ENCODE measurements at places on chromosomes 1 and 21. TPM values are rescaled to one million over a fixed set of nuclear protein-coding genes. Genes with fewer than 3 reads are reported as not detected.

GRCh38 chr1:161066694-161067093, 3.0 kb downstream of the ARHGAP30 start:
- no peak for DNase-seq

Gene LCA5L
- total RNA-seq = 2.6 TPM

DNA sequence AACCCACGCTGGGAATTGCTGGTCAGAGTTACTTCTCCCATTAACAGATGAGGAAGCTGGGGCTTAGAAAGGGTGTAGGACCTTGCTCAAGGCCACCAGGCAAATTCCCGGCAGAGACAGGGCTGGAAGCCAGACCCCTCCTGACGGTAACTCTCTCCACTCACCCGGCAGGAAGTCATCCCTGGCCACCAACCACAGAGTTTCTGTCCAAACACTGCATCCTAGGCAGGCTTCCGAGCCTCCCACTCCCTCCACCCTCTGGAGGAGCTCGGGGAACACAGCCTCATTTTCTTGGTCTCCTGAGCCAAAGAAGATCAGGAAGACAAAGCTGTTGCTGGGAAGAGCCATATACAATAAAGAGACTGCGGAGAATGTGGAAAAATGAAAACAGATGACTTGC, 25.0 kb upstream of the ZNF436 start:
- DNase-seq = no peak

Gene TCP10L
- total RNA-seq = not detected

- no peak for DNase-seq
These were observed 5.7 kb upstream of the SELENON start for GRCh38 chr1:25794325-25794724.

DNA sequence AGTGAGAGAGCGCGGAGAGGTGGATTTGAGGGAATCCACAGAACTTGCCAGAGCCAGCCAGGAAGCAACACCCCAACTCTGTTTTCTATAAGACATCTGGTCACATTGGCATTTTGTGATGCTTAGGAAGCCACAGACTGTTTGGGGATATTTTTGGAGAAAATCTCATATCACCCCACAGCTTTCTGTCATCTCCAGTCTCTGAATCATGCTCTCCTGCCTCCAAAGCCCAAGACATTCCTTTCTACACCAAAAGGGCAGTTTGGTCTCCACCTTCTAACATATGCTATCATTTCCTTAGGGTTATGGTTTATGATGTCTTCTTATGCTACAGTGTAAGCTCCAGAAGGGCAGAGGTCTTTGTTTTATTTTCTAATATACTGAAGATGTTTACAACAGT, 14.4 kb upstream of the BCL10 start:
- DNase-seq = no peak

Gene IL23R
- not detected for total RNA-seq

- DNase-seq = no peak
These were observed at the start of gene RCAN3 for GRCh38 chr1:24502709-24503058. TSS of gene RCAN3 (plus strand) at chr1:24502836. CDS start at chr1:24514373, 11,537 bp downstream.

Gene TINAGL1
- total RNA-seq = 207 TPM

GRCh38 chr1:173779936-173780335, 44.5 kb upstream of the DARS2 start:
- DNase-seq = no peak

Gene OBSCN
- 26.0 TPM for total RNA-seq

DNA sequence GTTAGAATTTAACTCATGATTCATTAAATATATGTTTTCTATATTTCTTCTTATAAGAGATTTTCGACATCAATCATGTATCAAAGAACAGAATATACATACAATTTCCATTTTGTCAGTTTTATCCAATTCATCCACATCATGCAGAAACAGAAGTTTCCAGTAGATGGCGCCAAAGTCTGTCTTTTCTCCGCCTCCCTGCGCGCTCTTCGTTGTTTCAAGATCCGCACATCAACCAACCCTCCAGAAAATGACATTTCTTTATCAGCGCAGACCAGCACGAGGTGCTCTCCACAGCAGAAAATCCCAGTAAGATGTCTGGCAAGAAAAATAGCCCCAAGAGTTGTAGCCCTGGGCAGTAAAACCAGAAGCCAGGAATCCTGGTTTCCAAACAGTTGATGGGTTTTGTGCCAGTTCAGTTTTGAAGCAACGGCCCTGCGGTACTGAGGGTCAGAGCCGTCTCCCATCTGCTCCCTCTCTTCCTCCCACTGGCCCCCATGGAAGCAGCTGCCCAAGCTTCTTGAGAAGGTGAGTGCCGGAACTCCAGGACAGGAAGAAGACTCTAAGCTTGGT, 38.6 kb upstream of the GPR137B start:
- DNase-seq = no peak

DNA sequence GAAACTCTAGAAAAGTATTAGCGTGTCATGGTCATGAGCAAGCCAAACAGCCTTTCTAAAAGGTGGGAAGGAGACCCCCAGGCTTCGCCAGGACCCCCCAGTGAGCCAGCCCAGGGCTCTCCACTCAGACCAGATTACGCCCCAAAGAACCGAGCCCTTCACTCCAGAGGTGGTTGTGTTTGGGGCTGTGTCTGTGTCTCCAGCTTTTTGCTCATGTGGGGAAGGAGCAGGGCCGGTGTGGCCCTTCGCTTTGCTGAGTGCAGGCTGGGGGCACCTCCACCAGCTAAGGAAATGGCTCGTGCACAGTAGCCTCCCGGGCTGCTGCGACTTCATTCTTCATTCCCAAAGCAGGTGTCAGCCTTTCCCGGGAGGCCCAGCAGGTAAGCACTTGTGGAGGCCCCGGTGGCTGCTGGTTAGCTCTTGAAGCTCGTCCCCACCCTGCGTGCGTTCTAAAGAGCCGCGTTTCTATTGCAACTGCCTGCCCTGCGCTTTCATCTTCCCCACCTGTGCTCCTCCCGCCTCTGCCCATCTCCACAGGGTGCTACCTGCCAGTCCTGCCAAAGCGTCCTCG, 531 bp downstream of the TSPEAR start:
- peak; percentile 13 for DNase-seq

Gene SERTAD4
- total RNA-seq = 2.7 TPM

GRCh38 chr1:52268372-52268771, 97.6 kb downstream of the CC2D1B start:
- DNase-seq = no peak

DNA sequence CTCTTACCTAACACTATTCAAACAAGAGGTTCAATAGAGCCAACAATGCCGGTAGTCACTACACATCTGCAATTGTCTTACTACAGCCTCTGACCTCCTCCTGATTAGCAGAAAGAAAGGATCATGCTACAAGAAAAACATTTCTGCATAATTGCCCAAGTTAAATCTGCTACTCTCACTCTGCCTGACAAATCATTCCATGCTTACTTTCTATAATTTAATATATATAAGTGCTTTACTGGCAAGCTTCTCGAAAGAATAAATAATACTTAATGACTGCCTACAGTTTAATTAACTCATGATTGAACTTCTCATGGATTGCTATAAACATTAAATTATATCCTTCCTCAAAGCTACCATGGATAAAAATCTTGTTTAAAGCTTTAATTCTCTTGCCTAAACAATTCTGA, 156.0 kb downstream of the SLC45A1 start:
- no peak for DNase-seq

DNA sequence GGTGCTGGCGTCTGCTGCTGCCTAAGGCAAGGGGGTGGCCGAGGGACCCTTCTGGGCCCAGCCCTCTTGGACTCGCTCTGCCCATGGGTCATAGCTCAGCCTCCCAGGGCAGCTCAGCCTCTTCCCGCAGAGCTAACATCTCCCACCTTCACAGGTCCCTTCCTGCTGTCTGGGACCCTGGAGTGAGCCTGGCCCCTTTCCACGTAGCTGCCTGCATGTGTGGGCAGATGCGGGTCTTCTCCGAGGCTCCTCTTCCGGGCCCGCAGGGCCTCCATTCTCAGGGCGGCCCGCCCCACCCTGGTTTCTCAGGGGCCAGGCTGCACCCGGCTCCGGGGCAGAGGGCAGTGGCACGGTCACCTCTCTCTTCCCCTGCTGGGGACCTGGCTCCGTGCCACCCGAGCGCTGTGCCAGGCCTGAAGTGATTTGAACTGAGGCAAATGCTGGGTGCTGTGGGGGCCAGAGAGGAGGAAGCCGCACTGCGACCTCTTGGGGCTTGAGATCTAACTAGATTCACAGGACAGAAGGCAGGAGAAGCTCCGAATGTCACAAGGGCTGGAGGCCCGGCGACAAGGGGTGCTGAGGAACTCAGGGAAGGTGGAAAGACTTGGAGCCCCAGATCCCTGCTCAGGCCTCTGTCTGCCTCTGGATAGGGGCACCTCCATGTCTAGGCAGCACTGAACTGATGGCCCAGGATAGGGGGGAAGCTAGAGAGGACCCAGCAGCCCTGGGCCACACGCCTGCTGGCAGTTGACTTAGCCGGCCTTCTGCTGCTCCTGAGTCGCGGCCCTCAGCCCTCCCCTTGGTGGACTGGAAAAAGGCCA, 40.7 kb downstream of the COQ8A start:
- DNase-seq = no peak

GRCh38 chr1:64080941-64081562, 122.4 kb upstream of the UBE2U start:
- no peak for DNase-seq

DNA sequence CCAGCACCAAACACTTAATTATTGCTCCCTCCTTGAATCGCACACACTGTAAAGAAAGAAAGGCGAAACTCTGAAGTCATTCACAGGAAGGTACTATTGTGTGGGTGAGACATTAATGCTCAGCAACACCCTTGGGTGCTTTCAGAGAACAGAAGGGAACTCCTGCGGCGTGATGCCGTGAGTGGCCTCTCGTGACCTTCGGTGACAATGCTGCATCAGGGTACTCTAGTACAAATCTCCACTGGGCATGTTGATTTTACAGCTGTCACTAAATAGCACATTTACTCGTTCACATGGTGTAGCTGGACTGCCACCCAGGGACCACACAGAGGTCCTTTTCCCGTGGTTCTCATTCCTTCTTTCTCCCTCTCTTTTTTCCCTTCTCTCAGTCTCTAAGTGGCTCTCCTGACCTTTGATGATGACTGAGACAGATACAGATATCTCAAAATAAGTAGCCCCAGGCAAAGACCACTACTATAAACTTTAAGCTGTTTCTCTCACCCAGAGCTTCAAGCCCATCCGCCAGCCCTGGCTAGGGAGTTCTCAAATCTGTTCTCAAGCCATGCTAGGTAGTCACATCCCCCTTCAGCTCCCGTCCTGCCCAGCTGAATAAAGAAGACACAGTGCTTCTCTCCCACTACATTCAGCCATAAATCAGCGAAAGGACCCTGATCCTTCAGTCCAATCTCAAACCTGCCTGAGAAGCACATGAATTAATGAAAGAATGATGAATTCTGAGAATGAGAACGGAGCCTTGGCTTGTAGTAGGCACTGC, 223.4 kb upstream of the FMN2 start:
- no peak for DNase-seq

Gene MAEL
- total RNA-seq = 0.37 TPM

DNA sequence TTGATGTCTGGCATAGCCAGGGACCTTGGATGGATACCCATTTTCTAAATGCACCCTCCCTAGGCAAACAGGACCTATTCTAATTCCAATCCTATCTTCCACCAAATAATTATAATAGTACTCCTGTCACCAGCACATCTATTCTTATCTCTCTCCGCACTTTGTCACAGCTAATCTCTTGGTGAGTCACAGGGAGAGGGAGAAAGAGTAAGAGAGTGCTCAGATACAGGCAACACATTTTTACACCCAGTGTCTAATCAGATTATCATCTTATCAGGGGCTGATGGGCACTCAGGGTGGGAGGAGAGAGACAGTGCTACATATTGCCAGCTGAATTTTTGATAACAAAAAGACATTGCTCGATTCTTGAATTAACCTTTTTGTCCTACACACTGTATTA, 275.0 kb upstream of the BEND5 start:
- no peak for DNase-seq

DNA sequence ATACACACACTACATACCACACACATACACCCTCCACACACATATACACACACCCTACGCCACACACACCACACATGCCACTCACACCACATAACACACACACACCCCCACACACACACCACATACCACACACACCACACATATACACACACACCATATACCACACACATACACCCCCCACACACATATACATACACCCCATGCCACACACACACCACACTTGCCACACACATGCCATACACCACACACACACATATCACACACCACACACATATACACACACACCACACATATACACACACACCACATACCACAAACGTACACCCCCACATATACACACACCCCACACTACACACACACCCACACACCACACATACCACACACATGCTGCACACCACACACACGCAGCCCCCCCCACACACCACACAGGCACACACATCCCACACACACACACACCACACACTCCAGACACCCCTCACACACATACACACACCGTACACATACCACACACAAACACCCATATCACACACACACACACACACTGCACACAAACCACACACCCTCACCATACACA, 76.7 kb upstream of the TMPRSS2 start:
- no peak for DNase-seq

DNA sequence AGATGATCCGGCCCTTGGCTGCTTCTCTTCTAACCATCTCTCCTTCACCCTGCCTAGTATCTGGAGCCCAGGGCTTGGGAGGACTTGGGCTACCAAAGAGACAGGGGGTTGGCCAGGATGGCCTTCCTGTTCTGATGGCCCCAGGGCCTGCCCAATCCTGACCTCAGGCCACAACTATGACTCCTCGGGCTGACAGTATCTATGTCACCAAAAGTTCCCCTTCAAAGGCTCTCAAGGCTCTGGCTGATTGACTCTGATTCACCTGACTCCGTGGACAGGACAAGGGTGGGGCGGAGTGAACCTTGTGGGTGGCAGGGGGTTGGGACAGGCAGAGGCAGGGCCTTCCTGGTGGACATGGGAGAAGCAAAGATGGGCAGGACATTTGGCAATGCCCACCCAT, 12.7 kb downstream of the MEF2D start:
- no peak for DNase-seq

Gene OR14C36
- total RNA-seq = not detected

Gene URB2
- total RNA-seq = 17.4 TPM

DNA sequence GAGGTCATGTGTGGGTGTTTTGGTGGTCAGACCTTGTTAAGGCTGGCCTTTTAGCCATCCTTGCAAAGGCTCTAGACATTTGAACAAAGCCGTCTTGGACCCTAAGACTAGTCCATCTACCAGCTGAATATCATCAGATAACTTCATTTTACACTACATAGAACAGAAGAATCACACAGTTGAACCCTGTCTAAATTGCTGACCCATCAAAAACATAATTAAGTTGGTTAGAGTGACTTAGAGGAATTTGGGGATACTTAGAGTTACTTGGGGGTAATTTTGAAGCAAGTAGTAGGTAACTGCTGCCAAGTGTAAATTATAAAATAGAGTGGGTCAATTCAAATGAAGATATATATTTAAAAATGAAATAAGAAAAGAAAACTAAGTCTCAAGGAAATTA, 102.9 kb upstream of the ADGRL4 start:
- no peak for DNase-seq

Gene SGIP1
- total RNA-seq = 3.9 TPM
